Central memory CD8-positive, alpha-beta T cell (primary cell): ENCODE measurements at places on chromosomes 12 and 14.

DNA sequence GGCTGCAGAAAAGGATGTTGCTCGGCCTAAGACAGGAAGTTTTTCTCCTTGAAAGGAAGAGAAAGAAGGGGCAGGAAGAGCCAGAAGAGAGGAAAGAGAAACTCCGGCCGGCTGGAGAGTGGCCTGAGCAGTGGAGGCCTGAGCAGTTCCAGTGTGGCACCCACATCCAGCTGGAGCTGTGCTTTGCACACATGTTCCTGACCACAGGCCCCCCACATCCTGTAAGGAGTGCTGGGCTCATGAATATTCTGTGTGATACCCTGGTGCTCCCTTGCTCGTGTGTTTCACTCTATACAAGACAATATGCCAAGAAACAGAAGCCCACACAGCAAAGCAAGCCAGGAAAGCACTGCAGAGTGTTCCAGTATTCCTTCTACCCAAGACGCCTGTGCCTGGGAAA is 27.1 kb downstream of the POLE start:
- no peak for DNase-seq
- peaks cover 6% of the 10 kb centered on the region for H3K4me1 ChIP-seq
- no peaks in the 10 kb centered on the region for H3K27me3 ChIP-seq
- peaks cover 34% of the 10 kb centered on the region for H3K36me3 ChIP-seq
- no peak overlapping the region for H3K4me3 ChIP-seq
- H3K27ac ChIP-seq, result no peak overlapping the region

DNA sequence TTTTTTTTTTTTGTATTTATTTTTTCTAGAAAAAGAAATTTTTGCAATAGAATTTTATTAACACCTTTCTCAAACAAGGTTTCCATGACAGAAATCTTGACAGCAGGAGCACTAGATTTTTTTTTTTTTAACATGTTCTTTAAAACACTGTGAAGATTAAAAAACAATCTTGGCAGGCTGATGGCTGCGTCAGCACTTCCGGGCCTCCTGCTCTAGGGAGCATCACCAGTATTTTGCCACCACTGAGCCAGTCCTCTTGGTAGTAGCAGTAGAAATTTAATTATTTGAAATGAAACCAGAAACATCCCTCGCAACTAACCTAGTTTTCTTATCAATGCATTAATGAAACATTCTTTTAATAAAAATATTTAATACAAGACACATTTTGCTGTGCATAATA is 99.6 kb downstream of the APAF1 start:
- H3K36me3 ChIP-seq, result no peaks in the 10 kb centered on the region
- H3K4me1 ChIP-seq, result peaks cover 8% of the 10 kb centered on the region
- peaks cover 30% of the 10 kb centered on the region for H3K27me3 ChIP-seq
- no peak overlapping the region for H3K4me3 ChIP-seq

DNA sequence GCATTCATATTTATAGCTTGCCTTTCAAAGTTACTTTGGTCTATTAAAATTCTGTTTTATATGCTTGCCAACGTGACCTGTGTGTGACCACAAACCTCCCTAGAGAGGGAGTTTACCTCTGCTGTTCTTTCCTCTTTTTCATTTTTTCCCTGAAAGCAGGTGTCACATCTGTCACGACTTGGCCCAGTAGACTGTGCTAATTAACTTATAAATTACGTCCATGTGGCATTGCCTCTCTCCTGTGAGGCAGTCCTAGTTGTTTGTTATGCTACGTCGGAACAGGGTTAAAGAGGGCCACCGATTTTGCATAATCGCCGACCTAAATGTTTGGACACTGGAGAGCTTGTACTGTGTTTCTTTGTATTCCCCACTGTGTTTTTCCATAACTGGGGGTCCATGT is 343.9 kb upstream of the FLRT2 start:
- H3K36me3 ChIP-seq, result no peaks in the 10 kb centered on the region
- no peak overlapping the region for H3K4me3 ChIP-seq
- H3K27me3 ChIP-seq, result no peaks in the 10 kb centered on the region
- no peak for DNase-seq
- no peaks in the 10 kb centered on the region for H3K4me1 ChIP-seq

GRCh38 chr14:31118892-31119291 is 88.7 kb downstream of the HECTD1 start:
- DNase-seq, result no peak
- no peak overlapping the region for H3K27ac ChIP-seq
- H3K4me1 ChIP-seq, result peaks cover 7% of the 10 kb centered on the region
- peaks cover 73% of the 10 kb centered on the region for H3K36me3 ChIP-seq

DNA sequence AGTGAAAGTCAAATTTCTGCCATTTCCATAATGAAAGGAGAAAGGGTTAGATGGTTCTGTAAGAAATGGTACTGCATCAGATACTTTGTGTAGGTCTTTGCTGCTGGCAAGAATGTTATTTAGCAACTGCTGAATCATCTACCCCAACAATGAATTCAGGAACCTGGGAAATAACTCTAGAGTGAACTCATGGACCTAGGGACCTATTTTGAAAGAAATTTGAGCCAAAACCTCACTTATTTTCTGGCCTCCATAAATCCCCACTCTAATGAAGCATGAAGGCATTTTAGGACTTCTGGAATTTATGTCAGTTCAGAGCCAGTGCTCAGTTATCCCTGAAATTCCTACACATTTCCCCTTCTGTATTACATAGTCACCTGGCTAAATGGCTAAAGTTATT is 50.9 kb upstream of the CPNE8 start:
- no peak overlapping the region for H3K4me3 ChIP-seq
- H3K4me1 ChIP-seq, result no peaks in the 10 kb centered on the region
- no peak for DNase-seq

GRCh38 chr12:12872934-12873275 is 18.5 kb upstream of the GPRC5A start:
- no peaks in the 10 kb centered on the region for H3K4me1 ChIP-seq
- H3K27ac ChIP-seq, result no peak overlapping the region
- H3K4me3 ChIP-seq, result no peak overlapping the region
- H3K27me3 ChIP-seq, result no peaks in the 10 kb centered on the region
- no peaks in the 10 kb centered on the region for H3K36me3 ChIP-seq
- DNase-seq, result no peak

DNA sequence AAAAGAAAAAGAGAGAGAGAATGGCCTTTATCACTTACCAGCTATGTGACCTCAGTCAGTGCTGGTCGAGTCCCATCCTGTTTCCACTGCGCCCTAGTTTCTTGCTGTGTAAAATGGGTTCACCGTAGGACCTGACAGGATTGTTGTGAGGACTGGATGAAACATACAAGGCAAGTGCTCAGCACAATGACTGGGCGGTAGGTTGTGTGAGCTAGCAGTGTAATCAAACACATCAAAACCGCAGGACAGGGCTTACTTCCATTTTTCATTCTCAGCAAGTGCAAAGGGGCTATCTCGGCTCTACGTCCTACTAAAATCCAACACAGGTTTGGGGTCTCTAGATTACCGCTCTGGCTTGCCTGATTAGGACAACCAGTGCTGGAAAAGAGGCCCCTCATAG is 36.4 kb upstream of the ATXN2 start:
- DNase-seq, result no peak
- no peaks in the 10 kb centered on the region for H3K36me3 ChIP-seq
- H3K27ac ChIP-seq, result no peak overlapping the region
- H3K4me3 ChIP-seq, result no peak overlapping the region
- no peaks in the 10 kb centered on the region for H3K27me3 ChIP-seq

DNA sequence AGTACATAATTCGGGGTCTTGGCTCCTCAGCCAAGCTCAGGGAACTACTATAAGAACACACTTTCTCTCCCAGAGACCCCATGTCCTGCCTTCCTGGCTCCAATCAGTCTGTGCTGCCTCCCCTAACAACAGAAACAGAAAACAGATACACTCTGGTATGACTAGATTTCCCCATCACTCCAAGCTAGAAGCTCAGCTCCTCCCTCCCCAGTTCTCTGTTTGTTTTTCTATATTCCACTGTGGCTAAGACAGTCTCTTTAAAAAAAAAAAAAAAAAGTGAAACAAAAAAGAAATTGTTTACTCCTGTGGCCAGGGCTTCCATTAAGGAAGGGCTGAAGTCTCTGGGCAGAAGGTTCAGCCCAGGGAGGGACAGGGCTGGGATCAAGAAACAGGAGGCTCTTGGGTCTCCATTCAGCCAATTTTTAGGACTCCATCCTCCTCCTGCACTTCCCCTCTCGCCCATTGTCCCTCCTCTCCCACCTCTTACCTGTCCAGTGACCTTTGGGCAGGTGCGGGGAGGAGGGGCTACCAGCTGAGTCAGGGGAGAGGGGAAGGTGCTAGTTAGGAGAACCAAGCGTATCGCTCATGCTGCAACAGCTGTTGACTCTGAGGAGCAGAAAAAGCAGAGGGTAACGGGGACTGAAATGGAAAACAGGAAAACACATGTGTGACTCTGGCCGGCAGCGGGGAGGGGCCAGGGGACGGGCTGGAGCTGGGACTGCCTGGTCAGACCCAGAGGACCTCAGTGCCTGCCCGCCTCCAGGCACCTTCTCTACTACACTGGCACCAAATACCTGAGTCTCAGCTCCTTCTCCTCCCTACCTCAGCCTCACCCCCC is 4.1 kb upstream of the SLC7A7 start:
- no peak for DNase-seq
- H3K27ac ChIP-seq, result no peak overlapping the region
- no peak overlapping the region for H3K4me3 ChIP-seq
- peaks cover 29% of the 10 kb centered on the region for H3K27me3 ChIP-seq

DNA sequence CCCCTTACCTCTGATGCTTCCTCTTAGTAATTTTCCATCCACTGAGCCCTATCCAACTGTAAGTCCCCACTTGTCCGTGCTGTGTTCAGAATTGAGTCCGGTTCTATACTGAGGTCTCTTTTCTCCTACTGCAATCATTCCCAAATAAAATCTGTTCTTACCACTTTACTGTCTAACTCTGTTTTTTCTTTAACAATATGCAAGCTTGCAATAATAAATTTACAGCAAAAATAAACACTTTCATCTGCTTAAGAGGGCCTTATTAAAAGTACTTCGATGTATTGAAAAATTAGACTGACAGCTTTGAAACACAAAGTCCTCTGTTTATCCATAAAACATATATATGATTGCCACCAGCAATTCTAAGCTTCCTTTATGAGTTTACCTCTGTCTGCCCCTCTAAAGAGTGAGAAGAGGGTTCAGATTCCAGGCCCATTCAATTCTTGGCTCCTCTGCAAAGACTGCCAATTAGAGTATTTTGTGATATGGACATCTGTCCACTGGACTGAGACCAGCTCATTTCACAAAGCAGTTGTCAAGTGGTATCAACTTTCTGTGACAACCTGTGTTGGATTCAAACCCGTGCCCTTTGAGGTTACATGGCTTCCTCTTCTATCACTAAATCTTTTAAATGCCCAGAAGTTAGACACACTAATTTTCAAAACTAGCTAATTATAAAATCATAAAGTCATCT is 39.9 kb upstream of the G2E3 start:
- no peak for DNase-seq
- peaks cover 18% of the 10 kb centered on the region for H3K27me3 ChIP-seq
- H3K4me3 ChIP-seq, result no peak overlapping the region
- H3K36me3 ChIP-seq, result no peaks in the 10 kb centered on the region
- H3K27ac ChIP-seq, result no peak overlapping the region

DNA sequence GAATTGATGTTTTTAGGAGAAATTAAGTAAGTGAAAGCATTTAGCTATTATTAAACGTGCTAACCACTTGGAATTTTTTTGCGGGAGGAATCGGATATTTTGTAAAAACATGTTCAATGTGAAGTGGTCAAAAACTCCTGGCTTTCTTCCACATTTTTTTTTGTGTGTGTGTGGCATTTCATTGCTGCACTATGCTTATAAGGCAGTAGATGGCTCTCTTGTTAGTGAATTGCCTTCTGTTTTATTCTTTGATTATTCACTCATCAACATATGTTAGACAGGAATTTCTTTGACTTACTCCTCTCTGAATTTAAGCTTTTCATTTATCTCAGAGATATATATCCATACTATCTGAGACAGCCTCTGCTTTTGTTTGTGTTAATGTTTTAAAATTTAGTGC is 71.3 kb downstream of the DERA start:
- H3K27ac ChIP-seq, result no peak overlapping the region
- H3K4me3 ChIP-seq, result no peak overlapping the region
- peaks cover 14% of the 10 kb centered on the region for H3K36me3 ChIP-seq
- DNase-seq, result no peak
- no peaks in the 10 kb centered on the region for H3K4me1 ChIP-seq

GRCh38 chr12:54442961-54443360 is 23.9 kb upstream of the ITGA5 start:
- peaks cover 2% of the 10 kb centered on the region for H3K36me3 ChIP-seq
- H3K27ac ChIP-seq, result no peak overlapping the region
- H3K4me3 ChIP-seq, result no peak overlapping the region
- peaks cover 11% of the 10 kb centered on the region for H3K4me1 ChIP-seq
- DNase-seq, result no peak

DNA sequence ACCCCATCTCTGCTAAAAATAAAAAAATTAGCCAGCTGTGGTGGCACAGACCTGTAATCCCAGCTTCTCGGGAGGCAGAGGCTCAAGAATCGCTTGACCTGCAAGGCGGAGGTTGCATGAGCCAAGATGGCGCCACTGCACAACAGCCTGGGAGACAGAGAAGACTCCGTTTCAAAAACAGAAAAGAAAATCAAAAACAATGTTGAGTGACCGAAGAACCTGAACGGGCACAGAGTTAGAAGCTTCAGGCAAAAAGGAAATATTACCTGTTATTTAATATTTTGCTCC is 3.5 kb downstream of the GLT1D1 start:
- H3K4me1 ChIP-seq, result no peaks in the 10 kb centered on the region
- H3K27me3 ChIP-seq, result peaks cover 34% of the 10 kb centered on the region
- no peak overlapping the region for H3K4me3 ChIP-seq

- no peak for DNase-seq
- no peaks in the 10 kb centered on the region for H3K4me1 ChIP-seq
- H3K27me3 ChIP-seq, result no peaks in the 10 kb centered on the region
- H3K4me3 ChIP-seq, result no peak overlapping the region
- H3K36me3 ChIP-seq, result no peaks in the 10 kb centered on the region
These were observed 448.9 kb upstream of the TBX3 start for GRCh38 chr12:115132905-115133304.

GRCh38 chr14:104579507-104579906 is at the start of gene C14orf180:
Gene C14orf180 (plus strand): TSS chr14:104579764. CDS start chr14:104586431, 6,667 bp downstream.
- H3K27me3 ChIP-seq, result no peaks in the 10 kb centered on the region
- no peaks in the 10 kb centered on the region for H3K4me1 ChIP-seq
- DNase-seq, result no peak
- no peak within 1 kb of the TSS for H3K4me3 ChIP-seq

DNA sequence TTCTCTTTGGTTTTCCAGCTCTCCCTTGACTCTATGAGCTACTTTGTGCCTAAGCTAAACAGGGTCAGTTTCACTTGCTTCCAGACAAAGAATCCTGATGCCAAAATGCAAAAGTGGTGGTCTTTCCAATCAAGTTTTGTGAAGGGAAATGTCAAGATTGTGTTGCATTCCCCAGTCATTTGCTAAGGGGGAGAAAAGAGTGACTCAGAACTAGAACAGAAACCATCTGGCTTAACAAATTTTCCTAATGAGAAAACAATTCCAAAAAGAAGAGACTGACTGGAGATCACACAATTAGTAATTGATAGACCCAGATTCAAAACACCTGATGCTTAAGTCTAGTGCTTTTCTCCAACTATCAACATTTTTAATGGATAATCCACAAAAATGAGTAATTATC is 235.1 kb upstream of the DIO2 start:
- no peak overlapping the region for H3K4me3 ChIP-seq
- no peaks in the 10 kb centered on the region for H3K4me1 ChIP-seq
- no peaks in the 10 kb centered on the region for H3K36me3 ChIP-seq
- DNase-seq, result no peak
